Type B pancreatic cell (in vitro differentiated cells): ENCODE measurements at places on chromosomes 5 and 9. TPM values are rescaled to one million over a fixed set of nuclear protein-coding genes. Genes with fewer than 3 reads are reported as not detected.

- H3K4me3 ChIP-seq = no peak overlapping the region
- H3K4me1 ChIP-seq = peaks cover 24% of the 10 kb centered on the region
- no peaks in the 10 kb centered on the region for H3K36me3 ChIP-seq
- H3K27me3 ChIP-seq = no peaks in the 10 kb centered on the region
- DNase-seq = no peak
These were observed 51.0 kb downstream of the EFNA5 start for GRCh38 chr5:107619781-107620180.

DNA sequence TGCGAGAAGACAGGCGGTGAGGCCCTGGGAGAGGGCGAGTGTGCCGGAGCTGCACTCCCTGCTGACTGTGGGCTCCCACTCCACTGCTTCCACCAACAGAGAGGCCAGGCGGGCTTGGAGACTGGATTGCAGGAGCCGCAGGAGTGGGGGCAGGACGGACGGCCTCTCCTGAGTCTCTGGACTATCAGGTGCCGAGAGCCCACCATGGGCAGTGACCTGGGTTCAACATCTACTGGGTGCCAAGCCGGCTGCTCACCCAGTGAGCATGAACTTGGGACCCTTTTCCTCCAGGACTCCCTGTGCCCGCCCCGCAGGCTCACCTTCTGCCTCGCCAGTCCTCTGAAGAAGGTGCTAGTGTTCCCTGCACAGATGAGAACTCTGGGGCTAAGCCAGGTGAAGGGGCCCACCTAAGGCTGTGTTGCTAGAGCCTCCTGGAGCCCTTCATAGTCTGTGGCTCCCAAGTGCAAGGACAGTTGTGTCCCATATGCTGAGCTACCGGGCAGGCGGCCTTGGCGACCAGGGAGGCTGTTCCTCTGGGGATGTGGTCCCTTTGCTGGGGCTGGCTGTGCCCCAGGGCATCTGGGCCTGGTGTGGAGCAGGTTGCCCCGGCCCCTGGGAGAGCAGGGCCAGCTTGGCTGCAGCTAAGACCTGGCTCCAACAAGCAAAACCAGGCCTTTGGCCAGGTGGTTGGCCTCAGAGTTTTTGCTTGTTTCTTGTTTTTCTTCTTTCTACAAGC lies 77.7 kb upstream of the PHYKPL start:
- DNase-seq = no peak
- H3K4me3 ChIP-seq = no peak overlapping the region
- peaks cover 6% of the 10 kb centered on the region for H3K27me3 ChIP-seq
- no peak overlapping the region for H3K27ac ChIP-seq
- peaks cover 33% of the 10 kb centered on the region for H3K4me1 ChIP-seq

QRFP gene
- total RNA-seq = not detected in 2 replicates

EIF4E1B gene
- not detected in 2 replicates for total RNA-seq

- H3K27me3 ChIP-seq = no peaks in the 10 kb centered on the region
- no peak overlapping the region for H3K4me3 ChIP-seq
- no peaks in the 10 kb centered on the region for H3K36me3 ChIP-seq
- no peaks in the 10 kb centered on the region for H3K4me1 ChIP-seq
These were observed 215.5 kb upstream of the RGMB start for GRCh38 chr5:98557916-98558315.

INSL4 gene
- 0.29 TPM in 1 of 2 replicates, not detected in the other for total RNA-seq

LCP2 gene
- not detected in 2 replicates for total RNA-seq

GRCh38 chr5:178555771-178556211 lies 34.4 kb downstream of the COL23A1 start:
- H3K4me1 ChIP-seq = peaks cover 21% of the 10 kb centered on the region
- H3K4me3 ChIP-seq = no peak overlapping the region
- DNase-seq = no peak

DNA sequence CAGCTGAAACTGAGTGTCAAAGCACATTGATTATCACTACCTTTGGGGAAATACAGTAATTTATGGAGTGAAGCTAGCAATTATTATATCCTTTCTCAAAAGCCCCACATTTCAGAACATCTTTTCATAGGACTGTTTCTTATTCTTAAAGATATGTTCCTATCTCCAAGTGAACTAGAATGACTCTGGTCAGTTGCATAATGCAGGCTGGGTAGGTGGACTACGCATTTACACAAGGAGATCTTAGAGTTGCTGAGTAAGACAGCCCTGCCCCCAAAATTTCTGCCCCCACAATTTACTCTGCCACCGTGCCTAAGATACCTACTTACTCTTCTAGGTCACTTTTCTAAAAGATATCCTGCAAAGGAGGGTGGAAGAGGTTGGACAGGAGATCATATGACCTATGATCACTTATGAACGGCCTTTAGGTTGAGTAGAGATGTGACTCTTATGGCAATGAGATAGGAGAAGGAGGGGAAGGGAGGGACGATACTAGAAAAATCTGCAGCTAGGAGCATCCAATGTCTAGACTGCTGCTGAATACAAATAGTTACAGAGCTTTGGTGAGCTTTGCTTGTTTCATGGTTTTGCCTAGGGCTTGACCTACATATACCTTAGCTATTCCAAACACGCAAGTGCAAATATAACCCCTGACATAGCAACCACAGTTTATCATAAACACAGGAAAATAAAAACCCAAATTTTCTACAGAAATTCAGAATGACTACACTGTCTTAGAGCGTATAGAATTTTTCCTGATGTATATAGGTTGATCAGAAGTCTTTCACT lies 121.7 kb downstream of the GLIS3 start:
- H3K4me1 ChIP-seq = no peaks in the 10 kb centered on the region
- no peak overlapping the region for H3K27ac ChIP-seq
- no peak overlapping the region for H3K4me3 ChIP-seq

DNA sequence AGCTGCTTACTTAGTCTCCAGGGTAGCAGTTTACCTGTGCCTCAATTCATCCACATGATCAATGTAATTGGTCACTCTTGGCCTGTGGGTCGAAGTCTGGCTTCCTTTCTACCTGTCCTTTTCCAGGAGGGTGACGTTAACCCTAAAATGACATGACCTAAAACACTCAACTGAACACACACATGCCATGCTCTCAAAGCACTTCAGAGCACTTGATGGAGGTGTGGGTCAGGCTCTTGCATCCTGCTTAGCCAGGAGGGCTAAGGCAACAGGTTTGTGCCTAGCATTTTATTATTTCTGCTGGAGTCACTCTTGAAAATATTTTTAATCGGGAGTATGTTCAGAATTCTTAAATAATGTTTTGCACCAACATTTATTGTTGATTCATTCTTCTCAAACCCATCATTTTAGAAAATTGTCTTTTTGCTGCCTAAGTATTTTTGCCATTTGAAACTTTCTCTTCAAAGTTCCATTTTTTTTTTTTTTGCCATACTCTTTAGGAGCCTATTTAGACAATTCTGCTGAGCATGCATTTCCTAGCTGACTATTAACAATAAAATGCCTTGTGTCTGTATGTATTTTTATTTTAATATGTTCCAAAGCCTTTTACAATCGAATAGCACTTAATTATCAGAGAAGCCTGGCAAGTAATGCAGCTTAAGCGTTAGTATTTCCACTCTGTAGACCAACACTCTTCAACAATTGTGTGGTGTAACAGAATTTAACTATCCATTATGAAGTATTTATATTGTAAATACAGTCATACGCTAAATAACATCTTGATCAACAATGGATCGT lies 59.1 kb downstream of the ATP10B start:
- no peaks in the 10 kb centered on the region for H3K4me1 ChIP-seq
- no peak overlapping the region for H3K4me3 ChIP-seq
- DNase-seq = no peak
- no peaks in the 10 kb centered on the region for H3K36me3 ChIP-seq
- no peak overlapping the region for H3K27ac ChIP-seq

SHC3 gene
- total RNA-seq = 4.8 and 5.3 TPM in 2 replicates

ANKRD31 gene
- total RNA-seq = 0.34 and 0.45 TPM in 2 replicates

GRCh38 chr5:146192571-146193043 lies 10.2 kb upstream of the LARS1 start:
- no peak overlapping the region for H3K27ac ChIP-seq
- H3K4me3 ChIP-seq = no peak overlapping the region
- no peaks in the 10 kb centered on the region for H3K36me3 ChIP-seq
- peaks cover 11% of the 10 kb centered on the region for H3K27me3 ChIP-seq

DNA sequence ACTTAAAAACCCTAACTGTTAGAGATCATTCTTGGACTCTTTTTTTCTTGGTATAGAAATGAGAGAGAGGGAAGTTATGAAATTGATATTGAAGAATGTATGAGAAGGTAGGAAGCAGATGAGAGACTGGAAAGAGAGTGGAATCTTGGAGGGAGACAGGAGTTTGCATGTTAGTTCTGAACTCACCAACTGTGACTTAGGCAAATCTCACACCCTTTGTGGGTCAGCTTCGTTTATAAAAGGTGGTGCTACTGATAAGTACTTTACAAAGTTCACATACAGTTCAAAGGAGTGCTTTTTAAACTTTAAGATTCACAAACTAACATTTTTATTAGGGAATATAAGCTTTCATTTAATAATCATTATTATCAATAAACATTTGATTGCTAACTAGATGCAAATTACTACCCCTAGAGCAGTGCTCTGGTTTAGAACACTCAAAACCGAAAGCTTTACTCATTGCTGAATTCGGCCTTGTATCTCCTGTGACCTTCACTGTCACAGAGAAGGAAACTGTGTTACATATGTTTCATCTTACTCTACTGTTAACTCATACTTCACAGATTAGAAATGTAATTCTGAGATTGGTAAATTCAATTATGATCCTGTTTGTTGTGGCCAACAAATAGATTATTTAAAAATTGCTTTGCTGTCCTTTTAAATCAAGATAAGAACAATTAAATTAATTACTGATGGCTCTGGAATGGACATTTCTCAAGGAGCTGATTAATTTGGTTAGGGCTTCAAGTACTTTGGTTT lies 143.2 kb downstream of the RMI1 start:
- no peak overlapping the region for H3K27ac ChIP-seq
- no peaks in the 10 kb centered on the region for H3K27me3 ChIP-seq
- H3K4me1 ChIP-seq = peaks cover 23% of the 10 kb centered on the region
- DNase-seq = no peak
- H3K4me3 ChIP-seq = no peak overlapping the region

DNA sequence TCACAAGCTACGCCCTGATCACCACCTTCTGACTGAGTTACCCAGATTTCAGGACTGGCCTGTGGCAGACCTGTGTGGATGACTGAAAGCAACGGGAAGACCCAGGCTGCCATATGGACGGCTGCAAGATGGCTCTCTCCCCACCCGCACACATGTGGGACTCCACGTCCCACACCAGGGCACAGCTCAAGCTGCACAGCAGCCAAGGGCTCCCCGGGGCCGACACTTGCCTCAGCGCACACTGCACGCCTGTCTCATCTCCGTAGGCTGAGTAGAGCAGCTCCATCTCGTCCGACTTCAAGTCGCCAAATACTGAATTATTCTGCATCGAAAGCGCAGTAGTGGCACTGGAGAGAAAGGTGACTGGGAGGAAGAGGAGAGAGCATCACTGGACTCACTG lies 14.5 kb downstream of the BRD9 start:
- H3K27ac ChIP-seq = no peak overlapping the region
- H3K4me3 ChIP-seq = no peak overlapping the region

- no peaks in the 10 kb centered on the region for H3K36me3 ChIP-seq
- no peaks in the 10 kb centered on the region for H3K27me3 ChIP-seq
- no peak for DNase-seq
- no peak overlapping the region for H3K27ac ChIP-seq
- peaks cover 36% of the 10 kb centered on the region for H3K4me1 ChIP-seq
These were observed 163.4 kb upstream of the PUM3 start for GRCh38 chr9:3007326-3007725.

DNA sequence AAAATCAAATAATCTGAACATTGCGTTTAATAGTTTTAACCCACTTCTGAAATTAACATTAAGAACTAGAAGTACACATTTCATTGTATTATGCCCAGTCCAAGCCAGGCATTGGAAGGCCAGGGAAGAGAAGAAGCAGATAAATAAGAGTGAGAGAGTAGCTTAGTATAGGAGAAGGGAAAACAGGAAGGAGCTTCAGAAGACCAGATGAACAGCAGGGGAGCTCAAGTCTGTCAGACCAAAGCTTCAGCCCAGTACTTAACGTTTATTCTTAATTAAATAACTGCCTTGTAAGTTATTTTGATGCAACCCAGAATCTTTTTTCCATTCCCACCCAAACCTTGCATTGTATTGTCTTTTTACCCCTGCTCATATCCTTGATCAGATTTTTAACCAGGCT lies 11.5 kb upstream of the FAM120AOS start:
- peak overlapping the region; percentile 71 for H3K27ac ChIP-seq
- peaks cover 72% of the 10 kb centered on the region for H3K4me1 ChIP-seq
- no peaks in the 10 kb centered on the region for H3K27me3 ChIP-seq
- no peak overlapping the region for H3K4me3 ChIP-seq
- H3K36me3 ChIP-seq = peaks cover 4% of the 10 kb centered on the region

LHFPL2 gene
- 17.9 and 35.3 TPM in 2 replicates for total RNA-seq

- no peaks in the 10 kb centered on the region for H3K36me3 ChIP-seq
- peaks cover 16% of the 10 kb centered on the region for H3K27me3 ChIP-seq
- DNase-seq = no peak
- peaks cover 4% of the 10 kb centered on the region for H3K4me1 ChIP-seq
- H3K4me3 ChIP-seq = no peak overlapping the region
These were observed 47.9 kb downstream of the IRX2 start for GRCh38 chr5:2703615-2704014.

DNA sequence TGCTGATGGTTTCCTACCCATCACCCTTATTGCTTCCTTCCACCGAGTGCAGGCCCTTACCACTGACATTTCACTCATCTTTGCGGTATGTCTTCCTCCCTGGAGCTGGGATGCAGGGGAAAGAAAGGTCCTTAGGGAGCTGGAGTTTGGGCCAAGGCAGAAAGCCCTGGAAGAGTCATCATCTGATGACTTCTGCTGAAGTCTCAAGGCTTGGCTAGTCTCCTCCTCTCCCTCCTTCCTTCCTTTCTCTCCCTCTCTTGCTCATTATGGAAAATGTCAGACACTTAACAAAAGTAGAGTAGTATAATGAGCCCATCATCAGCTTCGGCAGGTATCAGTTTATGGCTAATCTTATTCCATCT lies 40.0 kb downstream of the LARP1 start:
- no peak for DNase-seq
- no peak overlapping the region for H3K4me3 ChIP-seq
- H3K27ac ChIP-seq = no peak overlapping the region
- peaks cover 34% of the 10 kb centered on the region for H3K36me3 ChIP-seq

IFNK gene
- not detected in 2 replicates for total RNA-seq

DNA sequence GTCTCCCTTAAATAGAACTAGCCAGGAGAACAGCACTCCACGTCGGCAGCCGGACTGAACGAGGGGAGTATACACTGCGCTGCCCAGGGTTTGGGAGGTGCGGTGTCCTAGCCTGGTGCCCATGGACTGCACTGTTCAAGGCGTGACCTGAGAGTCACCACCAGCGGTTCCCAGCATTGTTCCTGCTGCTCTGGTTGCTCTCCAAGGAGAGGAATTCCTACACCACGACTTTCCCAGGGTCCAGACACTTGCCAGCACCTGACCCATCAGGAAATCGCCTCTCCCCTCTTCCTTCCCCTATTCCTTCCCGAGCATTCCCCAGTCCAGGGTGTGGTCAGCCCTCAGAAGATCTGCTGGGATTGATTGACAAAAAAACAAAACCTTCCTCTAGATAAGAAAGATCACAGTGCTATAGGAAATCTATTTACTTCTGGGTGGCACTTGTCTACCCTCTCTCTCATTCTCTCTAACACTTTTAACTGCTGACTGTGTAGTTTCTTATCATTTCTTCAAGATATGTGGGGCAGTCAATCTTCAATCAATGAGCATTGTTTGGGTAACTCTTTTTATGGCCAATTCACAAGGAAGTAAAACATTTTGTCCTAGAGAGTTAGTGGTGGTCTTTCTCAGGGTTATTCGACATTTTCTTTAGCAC lies 297.8 kb upstream of the ACTBL2 start:
- H3K4me1 ChIP-seq = peaks cover 53% of the 10 kb centered on the region
- peak overlapping the region; percentile 56 for H3K27ac ChIP-seq
- H3K36me3 ChIP-seq = no peaks in the 10 kb centered on the region
- no peak overlapping the region for H3K4me3 ChIP-seq
